ENCODE measurements at places on chromosomes 3 and 15.

DNA sequence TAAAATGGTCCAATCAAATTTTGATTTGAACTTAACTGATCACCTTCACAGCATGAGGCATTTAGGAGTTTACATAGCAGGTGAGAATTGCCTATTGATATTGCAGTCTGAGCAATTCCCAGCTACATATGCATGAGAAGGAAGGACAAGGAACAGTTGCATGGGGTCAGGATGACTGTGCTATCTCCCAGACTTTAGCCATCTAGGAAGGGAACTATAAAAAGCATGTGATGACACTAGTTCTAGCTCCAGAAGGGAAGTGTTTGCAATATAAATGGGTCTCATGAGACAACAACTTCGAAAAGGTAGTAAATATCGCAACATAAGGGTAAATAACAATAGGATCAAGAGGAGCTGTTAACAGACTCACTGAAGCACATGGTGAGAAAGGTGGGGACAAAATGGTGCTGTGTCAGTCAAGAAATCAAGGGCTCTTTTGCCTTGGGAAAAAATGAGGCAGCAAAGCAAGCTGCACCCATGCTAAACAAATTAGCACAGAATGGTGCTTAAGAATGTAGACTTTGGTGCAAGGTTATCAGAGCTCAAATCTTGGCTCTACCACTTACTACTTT is 90.4 kb upstream of the SLC2A2 start:
- no peak for DNase-seq

DNA sequence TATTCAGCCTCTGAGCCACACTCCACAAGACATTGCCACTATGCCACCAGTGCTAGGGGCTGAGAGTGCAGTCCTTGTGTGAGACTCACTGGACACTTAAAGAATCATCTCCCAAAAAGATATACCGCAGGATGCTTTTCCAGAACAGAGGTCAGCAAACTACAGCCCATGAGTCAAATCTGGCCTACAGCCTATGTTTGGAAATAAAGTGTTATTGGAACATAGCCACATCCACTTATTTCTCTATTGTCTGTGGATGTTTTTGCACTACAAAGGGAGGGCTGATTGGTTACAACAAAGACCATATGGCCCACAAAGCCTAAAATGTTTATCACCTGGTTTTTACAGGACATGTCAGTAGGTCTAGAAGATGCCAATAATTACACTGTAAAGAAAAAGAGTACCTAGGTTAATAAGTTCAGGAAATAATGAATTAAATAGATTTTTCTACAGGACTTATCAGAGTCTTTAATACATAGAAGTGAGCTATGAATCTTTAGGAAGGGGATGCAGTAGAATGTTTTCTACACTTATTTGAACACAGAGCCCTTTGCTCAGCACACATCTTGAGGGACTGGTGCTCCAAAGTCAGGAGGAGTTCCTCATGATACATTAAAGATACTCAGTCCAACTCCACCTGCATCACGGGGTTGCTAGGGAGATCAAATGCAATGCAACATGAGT is 26.3 kb downstream of the SRGAP3 start:
- no peak for DNase-seq

- DNase-seq, result no peak
Observed at GRCh38 chr3:75138345-75138744, 523.9 kb upstream of the CNTN3 start.

GRCh38 chr15:77991029-77991406 is 86.5 kb downstream of the TBC1D2B start:
- DNase-seq, result no peak

DNA sequence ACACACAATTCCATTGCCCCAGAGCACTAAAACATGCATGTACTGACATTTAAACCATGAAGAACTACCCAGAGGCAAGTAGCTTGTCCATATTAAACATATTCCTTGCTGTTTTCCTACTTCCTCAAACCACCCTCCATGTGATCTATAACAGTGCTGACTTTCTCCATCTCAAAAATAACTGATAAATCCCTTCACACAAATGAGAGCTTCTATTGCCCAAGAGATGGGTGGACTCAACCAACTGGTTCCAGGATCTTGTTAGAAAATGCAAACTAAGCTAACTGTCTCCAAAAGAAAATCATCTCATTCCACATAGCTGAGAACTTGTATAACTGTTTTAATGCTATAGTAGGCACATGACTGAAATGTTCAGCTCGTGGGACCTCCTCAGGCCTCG is 29.6 kb downstream of the DCLK3 start:
- no peak for DNase-seq

- DNase-seq, result no peak
Observed at GRCh38 chr15:90957031-90957790, 2.5 kb downstream of the RCCD1 start.

DNA sequence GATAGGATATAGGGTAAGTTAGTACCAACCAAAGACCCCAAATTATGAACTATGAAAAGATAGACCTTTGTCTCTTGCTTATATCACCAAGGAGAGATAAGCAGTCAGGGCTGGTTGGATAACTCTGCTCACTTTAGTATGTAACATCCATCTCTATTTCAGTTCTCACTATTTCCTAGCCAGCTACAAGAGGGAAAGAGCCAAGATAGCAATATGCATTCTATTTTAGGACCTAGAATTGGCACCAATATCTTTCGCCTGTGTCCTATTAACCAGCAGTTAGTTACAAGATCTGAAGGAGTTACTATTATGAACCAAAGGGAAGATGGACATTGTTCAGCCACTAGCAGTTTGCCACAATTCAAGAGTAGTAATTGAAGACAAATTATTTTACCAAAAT is 457.5 kb downstream of the NSUN3 start:
- DNase-seq, result no peak

DNA sequence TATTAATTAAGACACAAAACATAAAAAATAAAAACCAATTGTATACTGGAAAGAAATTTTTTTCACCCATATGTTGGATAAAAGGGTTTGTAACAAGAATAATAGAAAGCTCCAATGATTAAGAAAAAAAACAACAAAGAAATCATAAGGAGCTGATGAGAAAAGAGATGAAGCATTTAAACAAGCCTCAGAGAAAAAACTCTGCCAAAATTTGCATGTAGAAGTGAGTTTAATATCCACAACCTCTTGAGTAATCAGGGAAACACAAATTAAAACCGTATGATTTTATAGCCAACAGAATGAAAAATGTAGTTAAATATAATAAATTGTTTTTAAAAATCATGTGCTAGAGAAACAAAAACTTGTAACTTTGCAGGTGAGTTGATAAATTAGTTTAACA is 192.9 kb downstream of the BCHE start:
- no peak for DNase-seq

DNA sequence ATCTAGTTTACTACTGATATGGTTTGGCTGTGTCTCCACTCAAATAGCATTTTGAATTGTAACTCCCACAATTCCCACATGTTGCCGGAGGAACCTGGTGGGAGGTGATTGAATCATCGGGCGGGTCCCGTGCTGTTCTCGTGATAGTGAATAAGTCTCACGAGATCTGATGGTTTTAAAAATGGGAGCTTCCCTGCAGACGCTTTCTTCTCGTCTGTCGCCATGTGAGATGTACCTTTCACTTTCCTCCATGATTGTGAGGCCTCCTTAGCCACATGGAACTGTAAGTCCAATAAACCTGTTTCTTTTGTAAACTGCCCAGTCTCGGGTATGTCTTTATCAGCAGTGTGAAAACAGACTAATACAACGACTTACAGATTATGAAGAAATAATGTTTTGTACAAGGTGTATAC is 35.6 kb upstream of the PYDC2 start:
- no peak for DNase-seq

GRCh38 chr3:187873843-187874242 is 128.6 kb upstream of the BCL6 start:
- DNase-seq, result no peak
